ENCODE measurements at places on chromosomes 4 and X. TPM values are rescaled to one million over a fixed set of nuclear protein-coding genes. Genes with fewer than 3 reads are reported as not detected.

DNA sequence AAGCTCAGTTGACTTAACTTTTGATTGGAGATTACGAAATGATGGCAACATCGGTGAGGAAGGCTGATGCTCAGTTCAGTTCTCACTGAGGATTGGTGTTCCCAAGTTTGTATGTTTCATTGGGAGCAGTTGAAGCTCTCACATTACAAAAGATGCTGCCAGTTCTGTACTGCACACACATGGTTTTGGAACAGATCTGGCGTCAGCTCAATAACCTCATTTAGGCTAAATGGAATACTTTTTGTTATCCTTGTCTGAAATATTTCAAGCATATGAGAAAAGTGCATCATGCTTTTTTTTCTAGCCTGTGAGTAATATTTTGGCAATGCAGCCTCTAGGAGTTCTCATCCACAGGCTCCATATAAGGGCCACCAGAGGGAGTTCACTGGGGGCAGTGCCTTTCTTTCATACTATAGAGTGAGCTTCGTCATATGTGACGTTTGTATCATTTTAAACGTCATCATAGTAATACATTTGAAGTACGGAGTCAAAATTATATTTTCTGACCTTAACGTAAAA lies 4.1 kb downstream of the ENPEP start:
- no peak for DNase-seq

DNA sequence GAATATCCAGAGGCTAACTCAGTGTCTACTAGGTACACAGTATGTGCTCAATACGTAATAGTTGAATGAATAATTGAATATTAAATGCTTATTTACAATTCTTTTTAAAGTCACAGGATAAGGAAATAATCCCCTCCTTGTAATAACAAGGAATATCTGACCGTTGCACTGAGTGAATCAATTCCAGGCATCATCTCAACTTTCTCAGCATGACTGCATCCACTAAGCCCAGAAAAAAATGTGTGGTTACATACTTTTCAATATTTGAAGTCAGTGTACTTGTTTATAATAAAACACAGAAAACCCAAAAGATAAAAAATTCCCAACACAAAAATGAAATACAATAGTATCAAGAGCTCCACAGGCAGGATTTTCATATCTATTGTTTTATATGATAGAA lies 105.4 kb downstream of the TMEM144 start:
- no peak for DNase-seq

- peak; percentile 35 for DNase-seq
Observed at GRCh38 chrX:136767104-136767941, 13.4 kb downstream of the ARHGEF6 start.

- DNase-seq = no peak
Observed at GRCh38 chr4:74410272-74410671, 34.7 kb upstream of the AREG start.

- DNase-seq = no peak
Observed at GRCh38 chrX:69136546-69137331, 28.5 kb downstream of the PJA1 start.

GRCh38 chrX:104195013-104195412 lies 28.8 kb downstream of the FAM199X start:
- no peak for DNase-seq

DNA sequence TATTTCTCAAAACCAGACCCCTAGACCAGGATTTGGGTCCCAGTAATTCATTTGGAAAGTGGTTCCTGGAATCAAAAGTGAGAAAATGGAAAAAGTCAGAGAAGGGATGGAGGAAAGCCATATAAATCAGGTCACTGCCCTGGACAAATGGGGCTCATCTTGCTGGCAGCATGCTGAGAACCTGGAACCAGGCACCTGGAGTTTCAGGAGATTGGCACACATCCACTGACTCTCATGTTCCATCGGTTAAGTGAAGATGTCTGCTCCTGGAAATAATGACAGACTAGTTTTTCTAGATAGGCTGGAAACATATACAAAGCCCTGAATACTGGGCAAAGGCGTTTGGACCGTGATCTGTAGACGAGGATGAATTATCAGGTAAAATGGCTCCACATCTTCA lies 163.6 kb upstream of the HS3ST1 start:
- no peak for DNase-seq

DNA sequence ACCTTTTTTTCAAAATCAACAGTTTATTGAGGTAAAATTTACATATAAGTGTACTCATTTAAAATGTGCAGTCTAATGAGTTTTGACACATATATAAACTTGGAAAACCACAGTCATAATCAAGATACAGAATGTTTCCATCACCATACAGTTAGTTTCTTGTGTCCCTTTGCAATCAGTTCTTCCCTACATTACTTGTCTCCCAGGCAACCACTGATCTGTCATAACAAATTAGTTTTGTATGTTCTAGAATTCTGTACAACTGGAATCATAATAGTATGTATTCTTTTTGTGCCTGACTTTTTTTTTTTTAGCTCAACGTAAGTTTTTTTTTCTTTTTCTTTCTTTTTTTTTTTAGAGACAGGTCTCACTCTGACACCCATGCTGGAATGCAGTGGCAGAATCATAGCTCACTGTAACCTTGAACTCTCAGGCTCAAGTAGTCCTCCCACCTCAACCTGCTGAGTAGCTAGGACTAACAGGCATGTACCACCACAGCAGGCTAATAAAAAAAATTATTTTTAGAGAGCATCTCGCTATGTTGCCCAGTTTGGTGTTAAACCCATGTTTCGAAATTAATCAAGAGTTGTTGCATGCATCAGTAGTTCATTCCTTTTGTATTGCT lies 26.9 kb downstream of the ARFIP1 start:
- DNase-seq = no peak

GRCh38 chr4:1077711-1078477 lies 35.5 kb downstream of the RNF212 start:
- DNase-seq = no peak

CFI gene
- 75.2 TPM for polyA plus RNA-seq

FDCSP gene
- polyA plus RNA-seq = 0.56 TPM

SATL1 gene
- polyA plus RNA-seq = 0.92 TPM

MYOZ2 gene
- polyA plus RNA-seq = 0.29 TPM

TMSB15C gene
- 18.3 TPM for polyA plus RNA-seq

F9 gene
- not detected for polyA plus RNA-seq
